GM03348 (cell line): ENCODE measurements at places on chromosomes 7 and 10.
A peak's percentile ranks its signal among the peaks of the same experiment; 100 is the strongest.

- peak; percentile 84 for DNase-seq
Observed at GRCh38 chr10:87505366-87506111, 846 bp downstream of the MINPP1 start.

- no peak for DNase-seq
Observed at GRCh38 chr7:147570390-147570789, 1020.2 kb upstream of the C7orf33 start.

DNA sequence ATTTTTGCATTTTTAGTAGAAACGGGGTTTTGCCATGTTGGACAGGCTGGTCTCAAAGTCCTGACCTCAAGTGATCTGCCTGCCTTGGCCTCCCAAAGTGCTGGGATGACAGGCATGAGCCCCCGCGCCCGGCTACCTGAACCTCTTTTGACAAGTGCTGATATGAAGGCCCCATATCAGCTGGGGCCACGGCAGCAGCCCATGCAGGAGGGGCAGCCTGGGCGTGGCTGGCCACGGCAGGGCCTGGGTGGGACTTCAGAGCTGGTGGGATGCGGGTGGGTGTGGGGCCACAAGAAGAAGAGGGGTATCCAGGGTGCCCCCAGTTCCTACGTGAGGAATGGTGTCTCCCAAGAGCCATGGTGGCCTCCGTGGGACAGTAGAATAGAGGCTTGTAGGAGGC lies 6.9 kb downstream of the LRRC27 start:
- DNase-seq, result no peak

DNA sequence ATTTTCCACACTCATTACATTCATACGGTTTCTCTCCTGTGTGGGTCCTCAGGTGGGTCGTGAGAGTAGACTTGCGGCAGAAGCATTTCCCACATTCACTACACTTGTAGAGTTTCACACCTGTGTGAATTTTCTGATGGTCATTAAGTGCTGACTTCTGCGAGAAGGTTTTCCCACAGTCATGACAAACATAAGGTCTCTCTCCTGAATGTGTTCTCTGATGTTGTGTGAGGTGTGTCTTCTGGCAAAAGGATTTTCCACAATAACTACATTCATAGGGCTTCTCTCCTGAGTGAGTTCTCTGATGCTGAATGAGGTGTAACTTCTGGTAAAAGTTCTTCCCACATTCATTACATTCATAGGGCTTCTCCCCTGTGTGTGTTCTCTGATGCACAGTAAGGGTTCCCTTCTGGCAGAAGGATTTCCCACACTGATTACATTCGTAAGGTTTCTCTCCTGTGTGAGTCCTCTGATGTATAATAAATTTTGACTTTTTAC lies 15.1 kb downstream of the ZNF12 start:
- no peak for DNase-seq

DNA sequence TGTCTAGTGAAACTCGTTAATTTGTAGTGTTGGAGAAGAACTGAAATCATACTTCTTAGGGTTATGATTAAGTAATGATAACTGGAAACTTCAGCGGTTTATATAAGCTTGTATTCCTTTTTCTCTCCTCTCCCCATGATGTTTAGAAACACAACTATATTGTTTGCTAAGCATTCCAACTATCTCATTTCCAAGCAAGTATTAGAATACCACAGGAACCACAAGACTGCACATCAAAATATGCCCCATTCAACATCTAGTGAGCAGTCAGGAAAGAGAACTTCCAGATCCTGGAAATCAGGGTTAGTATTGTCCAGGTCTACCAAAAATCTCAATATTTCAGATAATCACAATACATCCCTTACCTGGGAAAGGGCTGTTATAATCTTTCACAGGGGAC lies 187.6 kb downstream of the CFTR start:
- DNase-seq, result no peak

DNA sequence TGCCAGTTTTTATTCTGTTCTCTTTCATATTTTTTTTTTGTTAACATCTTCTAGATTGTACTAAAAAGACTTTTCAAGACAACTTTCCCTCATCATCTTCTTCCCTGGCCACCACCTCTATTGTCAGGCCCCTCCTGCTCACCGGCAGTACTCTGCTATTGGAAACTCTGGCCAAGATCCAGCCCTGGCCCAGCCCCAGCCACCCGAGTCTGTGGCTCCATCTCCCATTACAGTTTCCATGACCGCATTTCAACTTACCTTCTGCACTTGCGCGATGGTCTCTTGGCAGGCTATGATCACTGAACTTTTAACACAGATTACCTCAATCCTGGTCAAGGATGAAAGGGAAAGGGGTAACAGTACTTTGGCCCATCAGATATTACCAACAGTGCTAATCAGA lies 137.7 kb upstream of the POM121L12 start:
- no peak for DNase-seq

DNA sequence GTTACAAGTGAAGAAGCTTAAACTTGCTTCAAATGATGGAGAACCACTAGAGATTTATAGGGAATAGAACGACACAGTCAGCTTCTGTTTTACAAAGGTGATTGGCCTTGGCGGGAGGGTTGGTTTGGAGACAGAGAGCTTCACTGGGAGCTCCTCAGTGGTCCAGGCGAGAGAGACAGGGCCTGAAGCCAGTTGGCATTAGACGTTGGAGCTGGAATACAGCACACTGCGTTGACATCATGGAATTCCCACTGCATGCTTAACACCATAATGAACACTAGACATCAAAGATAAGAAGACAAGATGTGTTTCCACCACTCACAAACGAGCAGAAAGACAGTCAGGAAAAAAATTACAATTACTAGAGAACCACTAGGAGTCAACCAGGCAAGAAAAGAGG lies 67.8 kb downstream of the TBXAS1 start:
- DNase-seq, result no peak

- no peak for DNase-seq
Observed at GRCh38 chr7:101066833-101067177, 18.5 kb upstream of the TRIM56 start.

- DNase-seq, result no peak
Observed at GRCh38 chr7:51545131-51545530, 228.5 kb upstream of the COBL start.

DNA sequence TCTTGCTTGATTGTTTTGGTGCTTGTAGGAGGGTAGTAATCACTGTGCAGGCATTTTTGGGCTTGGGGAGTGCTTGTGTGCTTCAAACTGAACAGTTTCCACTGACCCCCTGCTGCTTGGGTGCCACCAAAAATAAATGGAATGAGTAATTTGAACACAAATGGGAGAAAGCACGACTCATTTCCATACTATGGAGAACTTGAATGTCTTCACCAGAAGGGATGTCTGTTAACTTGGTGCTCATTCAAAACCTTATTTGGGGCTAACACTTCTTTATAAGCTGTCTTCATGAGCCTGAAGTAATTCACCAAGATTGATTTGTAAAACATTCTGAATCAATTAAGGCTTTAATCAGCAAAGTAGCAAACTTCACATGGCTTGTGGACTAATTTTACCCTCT lies 560.3 kb downstream of the SDK1 start:
- no peak for DNase-seq

DNA sequence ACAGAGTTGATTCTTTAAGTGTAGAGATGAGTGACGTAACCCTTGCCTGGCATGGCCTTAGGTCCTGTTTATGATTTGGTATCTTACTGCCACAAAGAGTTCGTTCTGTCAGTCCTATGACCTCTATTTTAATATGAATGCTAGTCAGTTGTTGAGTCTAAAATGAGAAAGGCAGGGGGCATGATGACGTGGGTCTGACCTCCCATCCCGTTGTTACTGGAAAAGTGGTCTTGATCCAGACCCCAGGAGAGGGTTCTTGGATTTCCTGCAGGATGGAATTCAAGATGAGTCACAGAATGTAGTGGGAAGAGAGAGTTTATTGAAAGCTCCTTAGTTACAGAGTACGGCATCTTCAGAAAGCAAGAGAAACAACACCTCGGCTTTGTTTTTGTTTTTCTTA lies 317.0 kb upstream of the COBL start:
- DNase-seq, result no peak

DNA sequence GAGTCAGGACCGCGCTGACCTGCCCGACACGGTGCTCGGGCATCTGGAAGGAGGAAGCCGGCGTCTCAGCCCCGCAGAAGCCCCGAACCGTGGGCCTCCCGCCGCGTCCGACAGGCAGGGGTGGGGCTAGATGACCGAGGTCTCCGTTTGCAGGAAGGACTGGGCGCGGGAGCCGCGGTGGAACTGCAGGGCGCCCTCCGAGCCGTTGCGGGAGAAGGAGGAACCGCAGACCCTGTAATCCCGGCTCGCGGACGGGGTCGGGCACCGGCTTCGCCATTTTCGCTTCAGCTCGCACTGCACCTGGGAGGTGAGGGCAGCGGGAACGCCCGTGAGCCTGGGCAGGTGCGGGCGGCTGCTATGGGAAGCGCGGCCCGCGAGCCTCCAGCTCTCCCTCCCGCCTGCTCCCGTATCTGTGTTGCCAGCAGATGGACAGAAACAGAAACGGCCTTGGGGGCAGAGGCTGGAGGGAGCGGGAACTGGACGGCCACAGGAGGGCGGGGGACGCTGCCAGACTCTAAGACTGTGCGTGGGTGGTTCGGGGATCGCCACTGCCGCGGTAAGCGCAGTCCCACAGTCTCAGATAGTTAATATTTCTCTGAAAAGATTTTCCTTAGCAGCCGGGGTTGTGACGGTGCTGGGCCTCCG lies 114.1 kb downstream of the VIPR2 start:
- peak; percentile 50 for DNase-seq

GRCh38 chr10:31018962-31019361 lies 12.7 kb downstream of the ZNF438 start:
- DNase-seq, result no peak

DNA sequence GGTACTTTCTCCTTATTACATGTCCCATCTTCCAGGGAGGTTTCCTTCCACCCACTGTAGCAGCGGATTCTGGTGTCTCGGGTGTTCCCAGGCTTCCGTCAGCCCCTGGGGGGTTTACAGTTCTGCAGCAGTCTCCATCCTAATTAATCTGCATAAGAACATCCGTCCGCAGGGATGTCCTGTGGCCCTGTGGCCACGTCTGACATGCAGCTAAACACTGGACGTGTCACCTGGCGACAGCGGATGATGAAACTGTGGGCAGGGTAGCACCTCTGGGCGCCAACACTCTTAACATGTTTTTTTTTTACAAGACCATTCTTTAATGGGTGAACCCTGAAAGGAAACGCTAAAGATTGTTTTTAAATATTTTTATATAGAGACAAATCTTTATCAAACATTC lies 58.2 kb downstream of the DIP2C start:
- DNase-seq, result no peak

- DNase-seq, result no peak
Observed at GRCh38 chr7:14962778-14963177, 60.2 kb upstream of the DGKB start.

DNA sequence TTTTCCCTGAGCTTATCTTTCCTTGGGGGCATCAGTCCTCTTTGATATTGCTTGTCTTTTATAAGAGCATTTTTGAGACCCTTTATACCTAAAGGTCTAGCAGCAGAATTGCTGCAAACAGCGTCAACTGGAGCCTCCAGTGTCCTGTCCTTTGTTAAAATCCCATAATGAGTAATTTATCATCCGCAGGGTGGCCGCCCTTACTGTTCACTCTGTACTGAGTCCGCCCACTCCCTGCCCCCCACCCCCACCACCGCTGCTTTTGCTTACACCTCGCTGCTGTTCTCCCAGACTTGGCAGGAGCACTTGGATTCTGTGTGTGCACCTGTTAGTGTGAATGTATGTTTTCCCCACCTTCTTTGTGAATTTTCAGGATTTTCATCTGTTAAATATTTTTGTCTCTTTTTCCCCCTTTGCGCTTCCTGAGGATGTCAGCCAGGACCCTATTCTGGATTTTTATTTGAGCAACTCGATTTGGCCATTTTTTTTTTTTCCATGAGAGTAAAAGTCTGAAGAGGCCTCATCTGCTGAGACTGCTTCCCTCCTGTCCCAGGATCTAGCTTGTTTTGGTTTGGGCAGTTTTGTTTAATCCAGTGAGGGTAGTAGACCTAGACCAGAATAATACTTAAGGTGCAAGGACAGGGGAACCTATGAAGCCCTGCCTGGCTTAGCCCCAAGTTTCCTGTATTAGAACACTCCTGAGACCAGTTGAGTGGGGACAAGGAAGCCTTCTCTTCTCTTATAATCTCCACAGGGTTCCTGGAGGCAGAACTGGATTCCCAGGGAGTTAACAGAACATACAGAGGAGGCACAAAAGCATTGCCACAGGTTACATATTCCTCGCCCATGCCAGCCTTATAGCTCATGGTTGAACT lies 8.2 kb downstream of the AGFG2 start:
- DNase-seq, result no peak

- no peak for DNase-seq
Observed at GRCh38 chr10:13908475-13908874, 321.7 kb downstream of the PRPF18 start.

- DNase-seq, result no peak
Observed at GRCh38 chr10:37713132-37713501, 144.3 kb downstream of the ZNF248 start.

GRCh38 chr7:1534330-1535099 lies 4.0 kb downstream of the MAFK start:
- DNase-seq, result no peak

DNA sequence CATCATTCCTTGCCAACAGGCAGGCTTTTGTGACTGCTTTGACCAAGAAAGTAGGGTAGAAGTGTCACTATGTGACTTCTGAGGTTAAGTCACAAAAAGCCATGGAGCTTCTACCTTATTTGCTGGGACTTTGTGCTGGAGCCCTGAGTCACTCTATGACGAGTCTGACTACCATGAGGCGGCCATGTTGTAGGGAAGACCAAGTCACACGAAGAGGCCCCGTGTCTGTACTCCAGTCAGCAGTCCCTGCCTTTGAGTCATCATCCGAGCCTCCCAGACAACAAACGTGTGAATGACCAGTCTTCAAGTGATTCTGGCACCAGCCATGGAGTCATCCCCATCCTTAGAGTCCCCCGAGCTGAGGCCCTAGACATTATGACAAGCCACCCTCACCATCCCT lies 3.5 kb upstream of the MYL10 start:
- DNase-seq, result no peak

GRCh38 chr7:17633067-17633466 lies 307.2 kb downstream of the SNX13 start:
- peak; percentile 22 for DNase-seq

DNA sequence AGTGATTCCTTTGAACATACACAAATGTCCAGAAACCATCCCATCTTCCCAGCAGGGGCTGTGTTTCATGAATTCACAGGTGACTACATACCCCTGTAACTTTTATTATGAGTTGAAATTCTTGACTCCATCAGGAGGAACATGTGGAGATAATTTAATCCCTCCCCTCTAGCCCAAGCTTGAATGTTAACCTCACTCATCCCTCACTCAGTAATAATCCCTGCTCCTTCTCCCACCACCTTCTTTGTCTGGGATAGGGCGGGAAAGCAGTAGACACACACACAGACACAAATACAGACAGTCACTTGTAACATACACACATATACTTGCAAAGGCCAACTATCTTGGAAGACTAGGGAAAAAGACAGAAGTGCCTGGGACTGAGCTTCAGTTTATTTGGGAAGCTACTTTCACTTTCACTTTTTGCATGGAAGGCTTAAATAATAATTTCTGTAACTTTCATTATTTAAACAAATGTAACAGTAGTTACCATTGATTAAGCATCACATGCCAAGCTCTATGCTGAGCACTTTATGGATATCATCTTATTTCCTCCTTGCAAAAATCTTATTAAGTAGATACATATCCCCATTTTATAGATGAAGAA lies 7.3 kb downstream of the AASS start:
- DNase-seq, result peak; percentile 11
